ENCODE measurements at places on chromosomes 6 and 20.

- peaks cover 37% of the 10 kb centered on the region for H3K36me3 ChIP-seq
- H3K4me3 ChIP-seq: no peak overlapping the region
- peaks cover 4% of the 10 kb centered on the region for H3K4me1 ChIP-seq
- no peak overlapping the region for H3K27ac ChIP-seq
- DNase-seq: no peak
Observed at GRCh38 chr6:136624347-136624746, 74.1 kb upstream of the MAP7 start.

- H3K27ac ChIP-seq: peak overlapping the region; percentile 32
- H3K36me3 ChIP-seq: peaks cover 11% of the 10 kb centered on the region
- no peaks in the 10 kb centered on the region for H3K27me3 ChIP-seq
- peaks cover 34% of the 10 kb centered on the region for H3K4me1 ChIP-seq
- no peak for DNase-seq
- no peak overlapping the region for H3K4me3 ChIP-seq
Observed at GRCh38 chr6:13479971-13480434, 7.4 kb downstream of the GFOD1 start.

DNA sequence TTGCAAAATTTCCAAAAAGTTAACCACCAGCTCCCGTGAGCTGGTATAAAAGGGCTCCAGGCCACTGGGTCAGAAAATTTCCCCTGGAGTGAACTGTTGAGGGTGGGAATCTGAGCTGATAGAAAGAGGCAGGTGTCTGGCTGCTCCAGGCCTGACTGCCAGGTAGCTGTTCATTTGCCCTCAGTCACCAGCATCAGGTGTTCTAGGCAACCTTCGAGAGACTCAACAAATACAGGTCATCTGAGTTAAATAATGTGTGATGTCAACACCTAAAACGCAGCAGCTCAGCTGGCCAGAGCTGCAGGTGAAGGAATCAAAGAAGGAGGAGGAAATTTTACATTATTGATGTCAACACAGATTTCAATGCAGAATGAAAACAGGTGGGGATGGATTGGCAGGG lies 46.7 kb downstream of the KCNK5 start:
- no peaks in the 10 kb centered on the region for H3K27me3 ChIP-seq
- H3K27ac ChIP-seq: no peak overlapping the region
- no peak for DNase-seq
- peaks cover 3% of the 10 kb centered on the region for H3K4me1 ChIP-seq
- H3K4me3 ChIP-seq: no peak overlapping the region

DNA sequence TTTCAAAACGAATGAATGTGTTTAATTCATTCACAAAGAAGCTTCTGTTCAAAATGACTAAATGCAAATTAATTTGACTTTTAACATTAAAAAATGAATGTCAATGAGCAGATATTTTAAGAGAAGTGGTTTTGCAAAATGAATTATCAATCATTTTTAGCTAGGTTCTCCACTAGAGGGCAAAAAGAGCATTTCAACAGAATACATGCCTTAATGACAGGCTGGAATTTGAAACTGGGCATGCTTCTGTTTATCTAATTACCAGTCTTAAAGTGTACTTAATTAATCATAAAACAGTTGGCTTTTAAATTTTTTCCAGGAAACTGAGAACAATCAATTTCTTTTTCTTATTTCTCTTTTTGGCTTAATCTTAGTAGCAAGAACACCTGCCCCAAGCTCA lies 63.8 kb upstream of the TINAG start:
- no peak overlapping the region for H3K4me3 ChIP-seq
- H3K36me3 ChIP-seq: no peaks in the 10 kb centered on the region
- H3K27ac ChIP-seq: no peak overlapping the region
- DNase-seq: no peak

GRCh38 chr6:53831936-53832660 lies 37.3 kb downstream of the LRRC1 start:
- no peak overlapping the region for H3K27ac ChIP-seq
- H3K4me1 ChIP-seq: peaks cover 3% of the 10 kb centered on the region
- H3K4me3 ChIP-seq: no peak overlapping the region
- H3K36me3 ChIP-seq: no peaks in the 10 kb centered on the region
- DNase-seq: no peak
- peaks cover 2% of the 10 kb centered on the region for H3K27me3 ChIP-seq

GRCh38 chr6:135228486-135228885 lies 47.4 kb downstream of the MYB start:
- DNase-seq: no peak
- peaks cover 2% of the 10 kb centered on the region for H3K36me3 ChIP-seq
- H3K4me3 ChIP-seq: no peak overlapping the region
- H3K27me3 ChIP-seq: no peaks in the 10 kb centered on the region

GRCh38 chr6:28943557-28944411 lies 20.0 kb upstream of the TRIM27 start:
- H3K27ac ChIP-seq: peak overlapping the region; percentile 88
- H3K4me1 ChIP-seq: peaks cover 50% of the 10 kb centered on the region
- peaks cover 4% of the 10 kb centered on the region for H3K36me3 ChIP-seq
- H3K27me3 ChIP-seq: peaks cover 5% of the 10 kb centered on the region
- H3K4me3 ChIP-seq: peak overlapping the region; percentile 87
- DNase-seq: peak; percentile 89

GRCh38 chr6:149942461-149942829 lies 631 bp downstream of the ULBP2 start:
- H3K4me3 ChIP-seq: peak overlapping the region; percentile 85
- peaks cover 32% of the 10 kb centered on the region for H3K4me1 ChIP-seq
- H3K27me3 ChIP-seq: peaks cover 67% of the 10 kb centered on the region
- peaks cover 2% of the 10 kb centered on the region for H3K36me3 ChIP-seq
- DNase-seq: no peak
- H3K27ac ChIP-seq: peak overlapping the region; percentile 58

- H3K4me3 ChIP-seq: no peak overlapping the region
- H3K27ac ChIP-seq: no peak overlapping the region
- H3K36me3 ChIP-seq: peaks cover 33% of the 10 kb centered on the region
- peaks cover 11% of the 10 kb centered on the region for H3K4me1 ChIP-seq
Observed at GRCh38 chr20:645318-646106, 7.5 kb downstream of the SRXN1 start.

DNA sequence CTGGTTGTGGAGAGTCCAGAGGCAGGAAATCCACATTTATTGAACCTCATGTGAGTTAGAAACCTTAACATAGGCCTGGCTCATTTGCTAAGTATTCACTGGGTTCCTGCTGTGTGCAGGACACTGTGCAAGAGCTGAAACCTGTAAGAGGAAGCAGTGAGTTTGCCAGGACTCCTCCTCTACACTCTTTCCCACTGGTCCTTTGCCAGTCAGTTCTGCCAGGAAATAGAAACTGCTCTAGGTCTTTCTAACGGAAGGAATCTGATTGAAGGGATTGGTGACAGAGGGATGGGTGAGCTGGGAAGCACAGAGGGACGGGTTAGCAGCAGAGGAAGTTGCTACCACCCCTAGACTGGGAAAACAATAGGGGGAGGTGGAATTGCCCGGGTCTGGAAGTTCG lies 234.2 kb upstream of the ECI2 start:
- H3K4me3 ChIP-seq: no peak overlapping the region
- no peak overlapping the region for H3K27ac ChIP-seq
- H3K27me3 ChIP-seq: no peaks in the 10 kb centered on the region
- no peaks in the 10 kb centered on the region for H3K4me1 ChIP-seq
- H3K36me3 ChIP-seq: no peaks in the 10 kb centered on the region
